Effector memory CD4-positive, alpha-beta T cell (primary cell): ENCODE measurements at places on chromosomes 1 and 21.

- H3K4me3 ChIP-seq: no peak overlapping the region
- no peak overlapping the region for H3K27ac ChIP-seq
- DNase-seq: no peak
- H3K4me1 ChIP-seq: no peaks in the 10 kb centered on the region
- no peaks in the 10 kb centered on the region for H3K36me3 ChIP-seq
Observed at GRCh38 chr1:37274486-37274885, 199.9 kb upstream of the ZC3H12A start.

- no peaks in the 10 kb centered on the region for H3K27me3 ChIP-seq
- DNase-seq: no peak
- H3K27ac ChIP-seq: no peak overlapping the region
- no peaks in the 10 kb centered on the region for H3K4me1 ChIP-seq
Observed at GRCh38 chr21:21457077-21457476, 458.9 kb downstream of the NCAM2 start.

GRCh38 chr1:214420341-214420740 is 131.1 kb downstream of the PTPN14 start:
- no peak overlapping the region for H3K27ac ChIP-seq
- no peaks in the 10 kb centered on the region for H3K4me1 ChIP-seq
- H3K4me3 ChIP-seq: no peak overlapping the region
- DNase-seq: no peak
- no peaks in the 10 kb centered on the region for H3K27me3 ChIP-seq

- H3K36me3 ChIP-seq: peaks cover 21% of the 10 kb centered on the region
- no peak for DNase-seq
- H3K27ac ChIP-seq: no peak overlapping the region
Observed at GRCh38 chr1:111770916-111771315, 15.2 kb downstream of the DDX20 start.

DNA sequence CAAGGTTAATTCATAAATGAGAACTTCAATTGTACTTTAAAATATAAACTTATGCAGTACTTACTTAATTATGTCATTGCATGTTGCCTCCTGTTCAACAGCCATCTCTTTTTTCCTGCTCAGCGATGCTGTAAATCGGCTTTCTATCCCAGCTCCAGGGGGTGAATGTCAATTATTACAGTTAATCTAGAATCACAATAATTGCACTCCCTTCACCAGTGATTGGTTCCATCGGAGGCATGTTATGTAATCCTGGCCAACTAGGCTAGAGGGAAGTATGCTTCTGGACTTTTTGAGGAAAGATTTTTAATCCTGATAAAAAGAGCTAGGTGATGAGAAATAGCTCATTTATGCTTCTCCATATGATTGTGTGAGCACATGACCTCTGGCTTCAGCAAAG is 53.8 kb upstream of the SGIP1 start:
- no peak overlapping the region for H3K4me3 ChIP-seq
- no peaks in the 10 kb centered on the region for H3K4me1 ChIP-seq
- no peak overlapping the region for H3K27ac ChIP-seq
- no peak for DNase-seq

GRCh38 chr1:36096500-36097432 is 8.1 kb downstream of the ADPRS start:
- peaks cover 48% of the 10 kb centered on the region for H3K36me3 ChIP-seq
- peaks cover 8% of the 10 kb centered on the region for H3K4me1 ChIP-seq
- H3K27ac ChIP-seq: no peak overlapping the region
- H3K4me3 ChIP-seq: no peak overlapping the region

DNA sequence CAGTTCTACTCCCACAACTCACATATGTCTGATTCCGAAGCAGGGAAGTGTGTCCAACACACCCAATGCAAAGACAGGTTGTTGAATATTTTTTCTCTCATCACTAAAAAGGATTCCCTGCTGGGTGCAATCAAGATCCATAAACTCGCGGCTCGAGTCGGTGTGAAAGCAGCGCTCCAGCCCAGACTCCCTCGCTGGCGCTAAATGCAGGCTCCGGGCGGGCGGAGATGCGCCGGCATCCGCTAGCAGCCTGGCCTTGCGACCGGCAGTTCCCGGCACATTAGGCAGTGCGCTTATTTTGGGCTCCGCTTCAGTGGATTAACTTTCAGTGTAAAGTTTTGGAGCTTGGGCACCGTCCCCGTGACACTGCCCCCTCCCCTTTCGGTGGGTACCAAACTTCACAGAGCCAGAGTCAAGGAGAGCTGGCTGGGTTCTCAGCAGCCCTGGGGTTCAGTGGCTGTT is 87.7 kb upstream of the POU3F1 start:
- DNase-seq: no peak
- H3K27me3 ChIP-seq: no peaks in the 10 kb centered on the region
- no peaks in the 10 kb centered on the region for H3K4me1 ChIP-seq
- H3K36me3 ChIP-seq: no peaks in the 10 kb centered on the region
- H3K4me3 ChIP-seq: no peak overlapping the region
- H3K27ac ChIP-seq: no peak overlapping the region

GRCh38 chr1:6221210-6221784 is 14.5 kb downstream of the ICMT start:
- no peaks in the 10 kb centered on the region for H3K4me1 ChIP-seq
- no peaks in the 10 kb centered on the region for H3K27me3 ChIP-seq
- DNase-seq: no peak
- peaks cover 32% of the 10 kb centered on the region for H3K36me3 ChIP-seq
- H3K27ac ChIP-seq: no peak overlapping the region

DNA sequence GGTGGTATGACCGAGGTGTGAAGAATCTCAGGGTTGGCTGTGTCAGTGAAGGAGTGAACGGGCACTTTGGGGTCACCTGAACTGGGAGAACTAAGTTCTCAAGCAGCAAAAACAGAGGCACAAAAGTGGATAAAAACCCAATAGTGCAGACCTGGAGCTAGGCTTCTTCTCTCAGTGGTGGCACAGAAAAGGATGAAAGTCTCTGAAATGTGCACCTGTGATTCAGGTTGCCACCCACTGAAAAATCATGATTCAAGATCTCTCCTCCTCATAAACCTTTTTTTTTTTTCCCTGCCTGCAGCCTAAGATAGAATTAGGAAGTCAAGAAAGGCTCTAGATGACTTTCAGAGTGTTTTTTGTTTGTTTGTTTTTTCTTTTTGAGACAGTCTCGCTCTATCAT is 304.8 kb downstream of the KIF26B start:
- H3K4me1 ChIP-seq: no peaks in the 10 kb centered on the region
- DNase-seq: no peak
- H3K4me3 ChIP-seq: no peak overlapping the region
- no peaks in the 10 kb centered on the region for H3K36me3 ChIP-seq
- H3K27ac ChIP-seq: no peak overlapping the region
- H3K27me3 ChIP-seq: no peaks in the 10 kb centered on the region

GRCh38 chr21:14688412-14688811 is 142.3 kb upstream of the SAMSN1 start:
- no peak overlapping the region for H3K27ac ChIP-seq
- no peak for DNase-seq
- no peaks in the 10 kb centered on the region for H3K4me1 ChIP-seq
- no peak overlapping the region for H3K4me3 ChIP-seq
- H3K36me3 ChIP-seq: no peaks in the 10 kb centered on the region
- no peaks in the 10 kb centered on the region for H3K27me3 ChIP-seq

GRCh38 chr1:77219166-77219887 is at the start of gene PIGK:
Gene PIGK, minus strand, starts transcription at chr1:77219430. Its CDS starts 28 bp downstream, at chr1:77219402.
- H3K27ac ChIP-seq: peak within 1 kb of the TSS; percentile 86
- H3K27me3 ChIP-seq: no peaks in the 10 kb centered on the region
- peaks cover 4% of the 10 kb centered on the region for H3K4me1 ChIP-seq
- DNase-seq: peak; percentile 73

GRCh38 chr1:11585389-11585788 is 68.8 kb downstream of the FBXO2 start:
- no peaks in the 10 kb centered on the region for H3K4me1 ChIP-seq

GRCh38 chr1:216549796-216550195 is 126.5 kb upstream of the USH2A start:
- H3K36me3 ChIP-seq: no peaks in the 10 kb centered on the region
- H3K4me3 ChIP-seq: no peak overlapping the region
- no peak overlapping the region for H3K27ac ChIP-seq

DNA sequence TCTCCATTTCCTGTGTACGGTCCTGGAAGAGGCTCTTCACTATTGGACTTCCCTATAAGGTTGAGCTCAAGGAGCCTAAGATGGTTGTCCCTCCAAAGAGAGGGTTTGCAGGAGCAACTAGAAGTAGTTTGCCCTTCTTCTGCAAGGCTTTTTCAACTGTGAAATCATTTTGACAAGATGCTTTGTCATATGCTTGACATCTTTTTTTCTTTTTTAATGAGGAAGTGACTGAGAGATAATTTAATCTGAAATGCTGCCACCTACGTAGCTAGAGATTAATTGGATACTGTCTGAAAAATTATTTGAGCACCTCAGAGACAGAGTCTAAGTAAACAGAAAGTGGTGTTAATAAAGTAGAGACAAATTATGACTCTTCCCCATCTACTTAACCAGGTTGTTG is 97.0 kb downstream of the CHRM3 start:
- no peaks in the 10 kb centered on the region for H3K27me3 ChIP-seq
- H3K4me3 ChIP-seq: no peak overlapping the region
- no peak for DNase-seq
- H3K27ac ChIP-seq: no peak overlapping the region
- no peaks in the 10 kb centered on the region for H3K4me1 ChIP-seq

GRCh38 chr1:33459691-33460090 is 12.8 kb upstream of the ZSCAN20 start:
- H3K27ac ChIP-seq: no peak overlapping the region
- no peak for DNase-seq
- H3K36me3 ChIP-seq: no peaks in the 10 kb centered on the region
- no peaks in the 10 kb centered on the region for H3K4me1 ChIP-seq

GRCh38 chr1:171488190-171488929 is 3.0 kb downstream of the PRRC2C start:
- peaks cover 7% of the 10 kb centered on the region for H3K36me3 ChIP-seq
- DNase-seq: no peak

DNA sequence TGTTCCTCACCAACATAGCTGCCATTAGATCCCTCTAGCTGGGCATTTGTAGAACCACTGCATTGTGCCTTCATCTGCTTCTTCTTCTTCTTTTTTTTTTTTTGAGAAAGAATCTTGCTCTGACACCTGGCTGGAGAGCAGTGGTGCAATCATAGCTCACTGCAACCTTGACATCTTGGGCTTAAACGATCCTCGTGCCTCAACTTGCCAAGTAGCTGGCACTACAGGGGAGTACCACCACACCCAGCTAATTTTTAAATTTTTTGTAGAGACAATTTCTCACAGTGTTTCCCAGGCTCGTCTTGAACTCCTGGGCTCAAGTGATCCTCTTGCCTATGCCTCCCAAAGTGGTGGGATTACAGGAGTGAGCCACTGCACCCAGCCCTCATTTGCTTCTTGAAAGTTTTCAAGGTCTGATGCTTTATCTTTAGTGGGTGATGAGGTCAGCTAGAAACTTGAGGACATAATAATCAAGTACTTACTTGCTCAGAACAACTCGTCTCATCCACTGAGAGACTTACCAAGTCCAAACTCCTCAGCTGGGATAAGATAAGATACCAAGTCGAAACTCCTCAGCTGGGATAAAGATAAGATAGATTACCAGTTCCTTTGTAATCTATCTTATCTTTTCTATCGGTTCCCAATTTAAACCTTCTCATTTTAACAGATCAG is 71.5 kb downstream of the MACF1 start:
- H3K27me3 ChIP-seq: no peaks in the 10 kb centered on the region
- no peaks in the 10 kb centered on the region for H3K36me3 ChIP-seq
- no peak overlapping the region for H3K4me3 ChIP-seq
- peaks cover 20% of the 10 kb centered on the region for H3K4me1 ChIP-seq
- no peak overlapping the region for H3K27ac ChIP-seq

DNA sequence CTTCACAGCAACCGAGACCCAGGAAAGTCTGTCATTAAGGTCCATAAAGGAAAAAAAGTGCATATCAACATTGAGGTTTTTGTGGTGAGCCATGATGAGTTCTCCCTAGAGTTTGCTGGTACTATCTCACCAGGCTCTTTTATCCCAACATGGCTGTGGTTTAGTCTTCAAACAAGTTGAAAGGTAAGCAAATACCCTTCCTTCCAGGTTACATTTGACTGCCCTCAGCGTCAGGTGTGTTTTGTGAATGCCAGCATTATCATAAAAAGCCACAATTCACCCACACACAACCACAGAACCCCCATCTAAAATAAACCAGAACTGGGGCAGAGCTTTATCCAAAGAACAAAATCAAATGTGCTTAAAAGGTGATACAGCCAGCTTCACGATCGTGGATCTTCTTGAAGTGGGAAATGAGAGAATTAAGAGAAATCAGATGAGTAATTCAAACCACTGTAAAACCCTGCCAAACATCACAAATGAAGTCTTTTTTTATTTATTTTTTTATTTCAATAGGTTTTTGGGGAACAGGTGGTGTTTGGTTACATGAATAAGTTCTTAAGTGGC is 64.7 kb downstream of the SETD4 start:
- H3K4me3 ChIP-seq: no peak overlapping the region
- H3K4me1 ChIP-seq: no peaks in the 10 kb centered on the region
- no peaks in the 10 kb centered on the region for H3K36me3 ChIP-seq
- no peaks in the 10 kb centered on the region for H3K27me3 ChIP-seq

GRCh38 chr1:79929356-79929755 is 922.8 kb upstream of the ADGRL4 start:
- no peak overlapping the region for H3K27ac ChIP-seq
- no peak for DNase-seq
- H3K27me3 ChIP-seq: no peaks in the 10 kb centered on the region

- H3K27me3 ChIP-seq: no peaks in the 10 kb centered on the region
- H3K27ac ChIP-seq: no peak overlapping the region
- no peaks in the 10 kb centered on the region for H3K36me3 ChIP-seq
Observed at GRCh38 chr1:8794605-8795004, 22.8 kb downstream of the RERE start.

DNA sequence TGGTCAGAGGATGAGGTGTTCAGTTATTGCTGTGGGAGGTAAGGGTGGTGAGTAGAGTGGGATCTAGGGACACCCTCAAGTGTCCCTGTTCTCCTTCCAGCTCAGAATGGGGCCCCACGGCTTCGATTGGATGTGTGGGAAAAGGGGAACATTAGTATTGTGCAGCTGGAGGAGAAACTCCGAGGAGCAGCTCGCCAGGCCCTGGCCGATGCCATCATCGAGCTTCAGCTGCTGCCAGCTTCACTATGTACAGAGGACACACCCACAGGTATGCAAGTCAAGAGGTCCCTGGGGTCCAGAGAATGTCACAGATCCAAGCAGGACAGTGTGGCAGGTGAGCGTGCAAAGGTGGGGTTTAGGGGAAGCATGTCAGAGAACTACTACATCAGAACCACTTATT is 13.9 kb downstream of the HYI start:
- H3K36me3 ChIP-seq: peaks cover 64% of the 10 kb centered on the region
- no peak for DNase-seq
- H3K4me3 ChIP-seq: no peak overlapping the region

GRCh38 chr1:241499910-241500309 is 19.6 kb downstream of the FH start:
- H3K4me3 ChIP-seq: no peak overlapping the region
- no peaks in the 10 kb centered on the region for H3K4me1 ChIP-seq
- peaks cover 52% of the 10 kb centered on the region for H3K36me3 ChIP-seq
- H3K27me3 ChIP-seq: no peaks in the 10 kb centered on the region
- DNase-seq: no peak
- no peak overlapping the region for H3K27ac ChIP-seq

- H3K4me1 ChIP-seq: no peaks in the 10 kb centered on the region
- no peaks in the 10 kb centered on the region for H3K36me3 ChIP-seq
- no peak overlapping the region for H3K4me3 ChIP-seq
- H3K27me3 ChIP-seq: no peaks in the 10 kb centered on the region
- no peak for DNase-seq
- no peak overlapping the region for H3K27ac ChIP-seq
Observed at GRCh38 chr1:45260244-45260643, 53.8 kb upstream of the ZSWIM5 start.
